ENCODE measurements at places on chromosomes 11 and 22.

DNA sequence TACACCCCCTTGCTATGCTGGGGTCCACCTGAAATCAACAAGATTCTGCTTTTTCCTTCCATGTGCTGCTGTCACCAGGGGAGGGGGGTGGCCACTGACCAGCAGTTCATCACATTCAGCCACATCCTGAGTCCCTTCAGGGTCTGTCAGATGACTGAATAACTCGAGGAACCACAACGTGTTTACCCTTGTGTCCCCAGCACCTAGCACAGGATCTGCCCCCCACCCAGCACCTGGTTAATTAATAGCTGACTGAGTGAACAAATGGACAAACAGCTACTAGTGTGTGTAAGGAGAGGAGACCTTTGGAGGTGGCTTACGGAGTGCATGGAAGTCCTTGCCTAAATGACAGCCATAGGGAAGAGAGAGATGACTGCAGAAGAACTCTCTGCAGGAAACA is 119.5 kb upstream of the NCAM1 start:
- DNase-seq = no peak

- no peak for DNase-seq
These were observed 455.4 kb downstream of the DLG2 start for GRCh38 chr11:85171648-85172257.

DNA sequence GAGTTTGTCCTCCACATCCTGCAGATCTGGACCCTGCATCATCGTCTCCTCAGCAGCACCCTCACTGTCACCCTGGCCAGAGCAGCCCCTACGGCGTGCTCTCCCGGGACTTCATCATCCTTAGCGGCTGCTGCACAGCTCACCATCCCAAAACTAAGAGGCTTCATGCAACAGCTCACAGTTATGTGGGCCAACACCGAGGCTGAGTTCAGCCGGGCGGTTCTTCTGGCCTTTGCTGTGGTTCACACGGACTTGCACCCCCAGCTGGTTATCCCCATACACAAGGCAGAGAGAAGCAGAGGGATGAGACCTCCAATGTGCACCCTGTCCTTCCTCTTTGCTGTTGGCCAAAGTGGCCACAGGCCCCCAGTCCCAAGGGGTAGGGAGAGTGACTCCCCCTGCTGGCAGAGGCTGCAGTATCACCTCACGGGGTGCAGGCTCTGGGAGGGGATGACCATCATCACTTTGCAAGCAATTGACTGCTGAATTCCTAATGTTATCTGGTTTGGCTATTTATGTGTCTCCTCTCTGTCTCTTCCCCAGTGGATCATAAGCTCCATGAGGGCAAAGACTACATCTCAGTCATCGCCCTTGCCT is 276.8 kb downstream of the BRD1 start:
- no peak for DNase-seq

DNA sequence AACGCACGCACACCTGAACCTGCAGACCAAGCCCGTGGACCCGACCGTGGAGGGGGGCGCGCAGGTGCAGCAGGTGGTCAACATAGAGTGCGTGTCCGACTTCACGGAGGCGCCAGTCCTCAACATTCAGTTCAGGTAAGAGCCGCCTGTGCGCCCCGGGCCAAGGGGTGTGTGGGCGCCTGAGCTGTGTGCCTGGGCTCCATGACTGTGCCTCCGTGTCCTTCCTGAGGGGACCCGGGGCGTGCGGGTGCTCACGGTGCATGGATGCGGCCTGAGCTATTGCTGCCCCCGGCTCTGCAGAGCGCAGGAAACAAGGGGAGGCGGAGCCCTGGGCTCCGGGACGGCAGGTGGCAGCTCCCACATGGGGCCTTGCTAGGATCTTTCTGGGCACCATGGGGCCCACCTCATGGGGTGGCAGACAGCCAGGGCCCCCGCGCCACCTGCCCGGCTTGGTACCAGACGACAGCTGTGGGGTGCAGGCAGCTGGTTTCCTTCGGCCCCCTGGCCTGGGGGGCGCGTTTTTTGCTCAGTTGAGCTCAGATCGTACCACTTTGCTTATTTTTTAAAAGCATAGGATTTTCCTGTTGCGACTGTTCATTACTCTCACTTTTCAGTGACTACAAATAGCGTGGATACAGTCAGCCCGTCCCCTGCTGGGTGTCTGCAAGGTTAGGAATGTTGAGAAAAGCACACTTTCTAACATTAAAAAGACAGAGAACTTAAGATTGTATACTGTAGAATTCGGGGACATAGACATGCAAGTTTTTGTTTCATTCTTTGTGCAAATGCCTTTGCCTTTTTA is 28.3 kb downstream of the MUC6 start:
- DNase-seq = no peak

DNA sequence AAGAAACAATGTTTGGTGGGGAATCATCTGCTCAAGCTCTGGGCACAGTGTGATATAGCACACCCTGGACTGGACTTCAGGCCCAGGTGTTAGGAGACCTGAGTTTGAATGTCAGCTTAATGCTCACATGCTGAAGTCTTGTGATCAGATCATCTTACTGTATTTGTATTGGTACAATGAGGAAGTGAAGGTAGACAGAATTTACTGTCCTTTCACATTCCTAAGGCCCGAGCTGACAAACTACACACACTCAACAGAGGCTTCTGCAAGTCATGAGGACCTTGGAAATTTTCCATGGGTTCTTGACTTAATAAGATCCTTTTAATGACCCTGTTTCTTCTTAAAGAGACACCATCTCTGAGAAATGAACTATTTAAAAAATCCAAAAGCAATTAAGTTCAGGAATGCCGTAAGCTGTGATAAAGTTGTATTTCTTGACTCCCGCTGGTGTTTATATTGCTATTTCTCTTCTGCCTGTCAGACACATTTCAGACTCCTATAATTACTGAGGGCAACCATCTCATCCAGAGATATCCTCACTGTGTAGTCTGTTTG is 802.0 kb downstream of the DLG2 start:
- DNase-seq = no peak

DNA sequence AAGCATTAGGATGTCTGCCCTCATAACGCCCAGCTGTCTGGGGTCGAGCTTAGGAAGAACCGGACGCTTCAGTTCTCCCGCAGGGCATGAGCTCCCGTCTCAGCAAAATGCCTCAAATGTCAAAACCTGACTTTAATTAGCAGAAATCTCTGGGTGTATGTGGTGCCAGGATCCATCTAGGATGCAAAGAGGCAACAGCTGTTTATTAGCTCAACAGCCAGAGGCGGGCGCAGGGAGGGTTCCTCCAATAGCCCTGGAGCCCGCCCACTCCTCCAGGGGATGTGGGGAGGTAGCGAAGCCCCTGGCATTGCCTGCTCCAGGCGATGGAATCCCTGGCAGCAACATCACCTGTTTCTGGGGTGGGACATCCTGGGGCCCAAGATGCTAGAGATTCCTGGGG is 39.4 kb upstream of the RTL6 start:
- no peak for DNase-seq

DNA sequence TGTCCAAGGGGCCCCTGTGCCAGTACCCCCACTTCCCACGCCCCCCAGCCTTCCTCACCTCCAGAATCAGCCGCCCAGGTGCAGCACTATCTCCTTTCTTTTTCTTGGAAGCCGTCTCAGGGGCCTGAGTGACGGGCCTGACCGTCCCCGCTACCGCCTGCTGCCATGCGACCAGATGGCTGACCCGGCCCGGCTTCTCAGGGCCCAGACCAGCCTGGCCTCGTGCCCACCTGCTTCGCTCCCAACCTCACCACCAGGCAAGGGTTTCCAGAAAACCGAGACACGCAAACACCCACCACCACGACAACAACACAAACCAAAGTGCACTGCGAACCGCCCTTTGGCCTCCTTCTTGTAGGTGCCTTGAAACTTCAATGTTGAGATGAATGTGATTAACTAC is 39.1 kb downstream of the MACROD1 start:
- no peak for DNase-seq

DNA sequence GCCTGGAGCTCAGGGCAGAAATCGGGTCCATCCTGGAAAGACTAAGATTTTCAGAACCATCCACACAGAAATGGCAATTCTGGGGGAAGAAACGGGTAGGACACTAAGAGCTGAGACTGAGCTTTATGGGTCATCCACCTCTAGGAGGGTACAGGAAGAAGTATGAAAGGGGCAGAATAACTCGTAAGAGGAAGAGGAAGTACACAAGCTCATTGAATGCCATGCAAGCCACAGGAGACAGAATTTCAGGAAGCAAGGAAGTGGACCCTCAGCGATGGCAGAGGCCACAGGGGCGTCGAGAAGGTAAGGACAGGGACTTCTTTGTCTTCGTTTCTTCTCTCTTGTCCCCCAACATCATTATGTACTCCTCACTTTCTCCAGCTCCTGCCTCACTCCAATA is 169.6 kb downstream of the MAML2 start:
- no peak for DNase-seq

- no peak for DNase-seq
These were observed 19.0 kb upstream of the CHST1 start for GRCh38 chr11:45684440-45684839.

DNA sequence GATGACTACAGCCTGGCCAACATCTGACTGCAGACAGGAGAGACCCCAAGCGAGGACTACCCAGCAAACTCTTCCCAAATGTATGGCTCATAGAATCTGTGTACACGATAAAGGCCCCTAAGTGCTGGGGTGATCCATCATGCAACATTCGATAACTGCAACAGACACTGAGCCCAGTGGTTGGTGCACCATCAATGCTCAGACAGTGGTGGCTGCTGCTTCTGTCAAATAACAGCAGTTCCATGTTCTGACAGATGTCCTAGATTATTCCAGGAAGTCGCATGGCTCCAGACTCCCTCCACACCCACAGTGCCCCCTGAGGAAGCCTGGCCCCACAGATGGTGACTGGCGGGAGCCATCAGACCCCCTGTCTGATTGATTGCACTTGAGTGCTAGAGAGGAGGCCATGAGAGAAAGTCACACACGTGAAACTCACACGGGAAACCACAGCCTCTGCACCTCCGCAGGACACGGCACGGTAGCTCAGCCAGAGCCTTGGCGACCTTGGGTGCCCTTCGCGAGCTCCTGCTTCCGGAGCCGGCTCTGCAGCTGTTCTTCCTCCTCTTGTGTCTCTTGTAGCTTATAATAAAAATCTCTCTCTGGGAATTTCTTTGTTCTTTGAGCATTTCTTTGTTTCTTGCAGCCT is 1155.9 kb downstream of the TBC1D22A start:
- no peak for DNase-seq

DNA sequence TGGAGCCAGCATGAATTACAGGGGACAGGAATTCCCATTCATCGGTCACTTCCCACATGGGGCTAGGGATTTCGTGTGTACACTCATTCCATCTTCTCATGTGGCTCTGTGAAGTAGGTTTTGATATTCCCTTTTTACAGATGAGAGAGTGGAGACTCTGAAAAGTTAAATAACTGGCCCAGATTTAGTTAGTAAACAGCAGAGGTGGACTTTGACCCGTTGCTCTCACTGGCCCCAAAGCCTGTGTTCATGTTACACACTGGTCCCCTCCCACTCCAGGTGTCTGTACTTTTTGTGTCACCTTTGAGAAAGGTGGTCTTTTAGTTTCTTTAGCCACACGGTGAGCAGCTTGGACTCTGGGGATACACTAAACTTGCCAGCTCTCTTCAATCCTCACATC is 108.5 kb downstream of the MICAL2 start:
- DNase-seq = no peak

- DNase-seq = no peak
These were observed 142.0 kb downstream of the TRIM29 start for GRCh38 chr11:119995730-119996491.

- DNase-seq = no peak
These were observed 863.2 kb upstream of the CHORDC1 start for GRCh38 chr11:91086028-91086427.

- no peak for DNase-seq
These were observed 38.3 kb upstream of the NFAM1 start for GRCh38 chr22:42470366-42471082.

DNA sequence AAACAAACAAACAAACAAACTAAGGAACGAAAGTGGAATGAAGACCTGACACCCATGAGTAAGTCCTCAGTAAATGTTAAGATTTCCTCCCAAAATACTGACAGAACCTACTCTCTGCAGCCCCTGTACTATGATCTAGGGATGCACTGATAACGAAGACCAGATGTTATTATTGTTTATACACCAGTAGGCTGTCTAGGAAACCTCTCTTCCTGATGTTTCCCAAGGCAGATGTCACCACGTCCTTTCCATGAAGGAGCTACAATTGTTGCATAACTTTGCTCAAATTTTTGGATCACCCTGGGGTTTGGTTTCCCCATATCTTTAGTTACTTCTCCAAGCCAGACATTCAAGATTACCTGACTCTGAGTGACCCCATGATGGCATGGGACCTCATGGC is 340.7 kb downstream of the MIAT start:
- DNase-seq = no peak

DNA sequence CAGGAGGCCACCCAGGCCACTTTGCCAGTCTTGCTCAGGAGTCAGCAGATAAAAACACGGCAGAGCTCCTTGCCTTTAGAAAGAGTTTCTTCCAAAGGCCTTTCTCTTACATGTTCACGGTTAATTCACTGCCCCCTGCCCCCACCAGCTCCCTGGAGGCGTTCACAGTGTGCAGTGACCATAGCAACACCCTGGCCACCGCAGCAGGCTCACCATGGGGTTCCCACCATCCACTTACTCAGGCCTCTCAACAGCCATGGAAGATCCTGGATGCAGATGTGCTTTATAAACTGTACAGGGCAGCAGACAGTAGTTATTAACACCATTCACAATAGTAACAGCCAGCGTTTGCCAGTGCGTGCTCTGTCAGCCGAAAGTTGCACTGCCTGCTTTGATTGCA is 10.6 kb upstream of the MYO7A start:
- DNase-seq = no peak

- DNase-seq = no peak
These were observed 23.4 kb downstream of the ASRGL1 start for GRCh38 chr11:62360685-62361084.

DNA sequence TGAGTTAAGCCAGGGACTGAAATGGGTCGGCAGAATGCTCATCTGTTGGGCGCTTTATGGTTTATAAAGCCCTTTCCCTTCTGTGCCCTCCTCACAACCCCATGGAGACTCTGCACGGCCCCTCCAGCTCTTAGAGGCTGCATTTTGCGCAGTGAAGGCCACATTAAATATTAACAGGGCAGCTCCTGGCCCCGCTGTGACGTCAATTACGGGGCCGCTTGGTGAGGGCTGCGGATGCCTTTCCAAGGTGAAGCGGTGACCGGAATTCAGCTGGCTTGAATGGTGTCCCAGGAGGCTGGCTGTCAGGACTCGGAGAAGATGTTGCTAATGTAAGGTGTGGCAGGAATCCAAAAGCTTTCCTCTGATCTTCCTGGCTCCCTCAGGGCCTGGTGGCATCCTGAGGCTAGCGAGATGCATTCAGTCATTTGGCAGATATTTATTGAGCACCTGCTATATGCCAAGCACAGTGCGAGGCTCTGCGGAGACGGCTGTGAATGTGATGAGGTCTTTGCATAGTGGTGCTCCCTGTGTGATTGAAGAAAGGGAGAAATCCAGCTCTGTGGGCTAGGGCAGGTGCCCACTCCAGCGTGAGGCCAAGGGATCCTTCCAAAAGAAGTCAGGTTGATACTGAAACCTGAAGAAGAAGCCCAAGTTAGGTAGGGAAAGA is 10.4 kb upstream of the YWHAH start:
- DNase-seq = no peak

GRCh38 chr22:42282943-42283277 is 12.5 kb upstream of the TCF20 start:
- no peak for DNase-seq
